Type B pancreatic cell (in vitro differentiated cells): ENCODE measurements at places on chromosomes 2 and 18. TPM values are rescaled to one million over a fixed set of nuclear protein-coding genes. Genes with fewer than 3 reads are reported as not detected.

- no peak for DNase-seq
Measured at GRCh38 chr2:154623819-154624218, 74.7 kb upstream of the KCNJ3 start.

DNA sequence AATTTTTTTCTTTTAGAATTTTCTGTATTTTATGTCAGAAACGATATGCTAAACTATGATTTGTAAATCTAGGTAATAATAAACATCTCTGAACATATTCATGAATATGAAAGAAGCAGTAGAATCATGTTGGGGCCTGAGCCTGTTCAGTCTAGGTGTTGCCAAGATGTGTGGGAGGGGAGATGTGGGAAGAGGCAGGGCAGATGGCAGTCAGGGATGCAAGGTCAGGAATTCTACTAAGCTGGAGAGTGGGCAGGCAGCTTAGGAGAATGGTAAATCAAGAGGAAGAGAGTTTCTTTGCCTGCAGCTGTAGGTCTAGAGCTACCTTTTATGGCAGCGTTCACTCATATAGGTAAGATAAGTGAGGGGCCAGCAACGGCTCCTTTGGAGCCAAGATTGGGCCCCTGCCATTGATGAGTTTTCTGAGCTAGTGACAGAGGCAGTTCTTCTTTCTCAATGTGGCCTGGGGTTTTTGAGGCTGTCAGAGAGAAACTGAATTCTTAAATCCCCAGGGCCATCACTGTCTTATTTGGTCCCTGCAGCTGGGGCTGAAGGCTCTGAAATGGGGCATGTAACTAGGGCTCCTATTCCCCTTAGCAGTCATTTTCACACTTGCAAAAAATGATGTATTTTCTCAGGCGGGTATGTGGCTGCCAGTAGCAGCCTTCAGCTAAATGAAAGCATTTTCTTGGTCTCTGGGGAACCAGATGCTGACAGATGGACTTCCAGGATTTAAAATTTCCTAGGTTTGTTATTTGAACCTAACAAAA is 232.8 kb downstream of the PIK3C3 start:
- DNase-seq: no peak

GRCh38 chr2:41483226-41483625 is 564.6 kb upstream of the PKDCC start:
- DNase-seq: no peak

The FRZB gene
- total RNA-seq: 3.6 and 17.1 TPM in 2 replicates

The CYP1B1 gene
- 176 and 360 TPM in 2 replicates for total RNA-seq

DNA sequence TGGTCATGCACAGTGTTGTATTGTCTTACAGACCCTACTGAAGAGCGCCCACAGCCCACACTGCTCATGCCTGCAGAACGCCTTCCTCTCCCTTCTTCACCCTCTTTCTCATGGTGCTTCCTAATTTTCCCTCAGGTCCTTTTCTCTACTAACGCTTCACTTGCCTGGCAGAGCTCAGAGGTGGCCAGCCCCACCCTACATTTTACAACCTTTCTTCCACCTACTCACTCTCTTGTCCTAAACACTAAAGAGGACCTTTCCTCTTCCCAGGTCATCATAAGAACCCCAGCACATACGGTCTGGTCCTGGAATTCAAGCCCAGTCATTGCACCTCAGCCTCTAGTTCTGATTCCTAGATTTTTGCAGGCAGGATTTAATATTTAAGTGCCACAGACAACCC is 11.7 kb upstream of the LGALSL start:
- DNase-seq: no peak

The EN1 gene
- total RNA-seq: 0.57 and 2.7 TPM in 2 replicates

The GPR39 gene
- 4.1 and 13.3 TPM in 2 replicates for total RNA-seq

DNA sequence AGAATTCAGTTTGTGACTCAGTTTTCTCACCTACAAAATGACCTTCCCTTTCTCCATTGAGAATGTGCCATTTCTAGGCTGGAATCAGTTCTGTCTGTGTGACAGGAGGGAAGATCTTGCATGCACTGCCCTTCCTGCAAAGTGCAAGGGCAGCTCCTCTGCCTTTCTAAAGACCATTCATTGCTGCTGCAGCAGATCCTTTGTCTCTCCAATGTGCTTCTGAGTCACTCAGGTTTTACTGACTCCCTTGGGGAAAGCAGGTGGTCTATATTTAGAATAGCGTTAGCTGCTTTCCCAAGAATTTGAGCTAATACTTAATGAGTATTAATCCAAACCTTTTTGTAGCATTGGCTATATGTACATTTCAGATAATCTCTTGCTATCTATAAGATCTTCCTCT is 62.5 kb downstream of the DAW1 start:
- DNase-seq: no peak

DNA sequence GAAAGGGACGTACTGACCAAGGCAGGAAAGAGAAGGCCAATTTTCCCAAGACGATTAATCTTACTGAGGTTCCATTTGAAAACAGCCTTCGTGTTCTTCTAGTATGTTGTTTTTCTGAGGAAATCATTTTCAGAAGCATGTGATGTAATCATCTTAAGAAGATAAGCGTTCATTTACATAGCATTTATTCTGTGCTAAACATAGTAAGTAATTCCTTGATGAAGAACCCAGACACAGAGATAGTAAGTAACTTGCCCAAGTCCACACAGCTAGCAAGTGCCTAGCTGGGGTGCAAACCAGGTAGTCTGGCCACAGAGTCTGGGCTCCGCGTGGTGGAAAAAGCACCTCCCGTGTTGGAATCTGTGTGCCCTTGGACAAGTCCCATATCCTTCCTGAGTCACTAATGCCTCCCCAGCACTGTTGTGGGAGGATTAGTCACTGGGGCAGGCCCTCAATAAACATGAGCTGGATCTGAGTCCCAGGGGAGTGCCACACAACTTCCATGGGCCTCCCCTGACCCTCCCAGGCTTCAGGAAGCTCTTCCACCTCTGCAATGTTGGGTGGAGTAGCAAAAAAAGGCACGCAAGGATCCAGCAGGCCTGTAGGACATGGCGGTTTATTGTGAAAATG is 26.9 kb upstream of the ASAP2 start:
- no peak for DNase-seq

DNA sequence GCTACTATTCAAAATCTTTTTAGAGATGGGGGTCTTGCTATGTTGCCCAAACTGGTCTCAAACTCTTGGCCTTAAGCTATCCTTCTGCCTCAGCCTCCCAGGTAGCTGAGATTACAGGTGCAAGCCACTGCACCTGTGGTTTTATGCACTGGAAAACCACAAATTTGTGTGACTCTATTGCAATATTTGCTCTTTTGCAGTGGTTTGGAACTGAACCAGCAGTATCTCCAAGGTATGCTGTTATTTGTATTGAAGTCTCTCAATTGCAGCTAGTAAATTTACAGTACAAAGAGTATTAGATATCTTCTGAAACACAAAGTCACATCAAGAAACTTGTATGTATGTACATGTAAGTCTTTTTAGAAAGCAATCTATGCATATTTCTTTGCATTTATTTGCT is 46.2 kb downstream of the PPP4R1 start:
- no peak for DNase-seq

DNA sequence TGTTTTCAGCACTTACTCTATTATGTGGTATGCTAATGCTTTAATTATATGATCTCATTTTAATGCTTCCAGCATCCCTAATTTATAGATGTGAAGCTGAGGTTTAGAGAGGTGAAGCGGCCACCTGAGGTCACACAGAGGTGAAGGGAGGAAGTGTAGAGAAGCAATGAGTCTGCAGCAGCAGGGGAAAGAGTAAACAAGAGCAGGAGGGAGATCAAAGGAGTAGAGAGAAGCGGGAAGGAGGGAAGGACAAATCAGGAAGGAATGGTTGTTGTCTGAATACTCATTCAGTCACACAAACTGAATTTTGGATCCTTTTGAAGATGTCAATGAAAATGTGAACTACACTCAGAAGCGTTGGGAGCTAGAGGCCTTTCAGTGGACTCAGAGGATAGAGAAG is 130.0 kb downstream of the CPS1 start:
- DNase-seq: no peak

GRCh38 chr2:174603280-174603679 is 5.7 kb upstream of the WIPF1 start:
- no peak for DNase-seq

DNA sequence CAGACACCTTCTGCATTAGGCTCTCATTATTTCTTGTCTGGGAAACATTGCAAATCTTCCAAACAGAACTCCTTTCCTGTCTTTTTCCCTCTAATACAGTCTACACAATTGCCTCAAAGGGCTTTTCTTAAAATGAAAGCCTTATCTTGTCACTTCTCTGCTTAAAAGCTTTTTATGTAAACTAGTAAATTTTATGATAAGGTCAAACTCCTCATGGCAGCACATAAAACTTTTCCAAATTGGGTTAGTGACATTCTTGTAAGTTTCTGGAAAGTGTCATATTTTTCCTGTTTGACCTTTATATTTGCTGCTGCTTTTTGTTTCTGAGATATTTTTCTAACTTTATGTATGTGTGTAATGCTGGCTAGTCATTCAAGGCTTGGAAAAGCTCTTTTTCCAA is 261.4 kb upstream of the KLHL14 start:
- DNase-seq: no peak

- DNase-seq: no peak
Measured at GRCh38 chr2:84858937-84859336, 21.9 kb downstream of the TRABD2A start.

The ACTG2 gene
- total RNA-seq: 4.2 and 13.7 TPM in 2 replicates

DNA sequence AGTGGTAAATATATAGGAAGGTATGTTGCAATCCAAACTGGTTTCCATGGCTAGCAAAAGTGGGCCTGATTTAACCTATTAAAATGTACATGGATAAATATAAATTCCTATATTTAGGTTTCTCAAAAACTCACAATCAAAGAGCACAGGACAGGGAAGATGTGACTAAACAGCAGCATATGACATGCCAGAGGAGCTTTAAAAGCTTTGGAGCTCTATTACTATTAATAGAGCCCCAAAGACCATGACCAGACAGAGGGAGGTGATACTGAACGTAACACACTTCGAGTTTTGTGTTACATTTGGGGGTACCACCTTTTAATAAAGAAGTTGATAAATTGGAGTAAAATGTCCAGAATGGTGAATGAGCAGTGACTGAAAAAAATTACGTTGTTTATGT is 179.5 kb upstream of the SLC14A2 start:
- DNase-seq: no peak

DNA sequence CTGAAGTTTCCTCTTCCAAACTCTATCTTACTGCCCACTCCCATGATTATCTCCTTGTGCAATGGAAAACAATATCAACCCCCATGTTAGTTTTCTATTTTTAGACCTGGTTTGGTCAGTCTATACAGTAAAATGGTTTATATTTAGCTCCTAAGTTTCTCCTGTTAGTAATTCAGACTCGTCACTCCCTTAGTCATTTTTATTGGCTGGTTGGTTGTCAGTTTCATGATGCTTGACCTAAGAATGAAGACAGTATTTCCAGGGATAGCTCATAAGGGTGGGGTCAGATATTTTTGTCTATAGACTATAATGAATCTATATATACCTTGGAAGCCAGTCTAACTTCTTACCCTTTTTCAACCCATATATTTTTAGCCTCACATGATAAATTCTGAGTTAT is 61.4 kb upstream of the NEUROD1 start:
- no peak for DNase-seq

DNA sequence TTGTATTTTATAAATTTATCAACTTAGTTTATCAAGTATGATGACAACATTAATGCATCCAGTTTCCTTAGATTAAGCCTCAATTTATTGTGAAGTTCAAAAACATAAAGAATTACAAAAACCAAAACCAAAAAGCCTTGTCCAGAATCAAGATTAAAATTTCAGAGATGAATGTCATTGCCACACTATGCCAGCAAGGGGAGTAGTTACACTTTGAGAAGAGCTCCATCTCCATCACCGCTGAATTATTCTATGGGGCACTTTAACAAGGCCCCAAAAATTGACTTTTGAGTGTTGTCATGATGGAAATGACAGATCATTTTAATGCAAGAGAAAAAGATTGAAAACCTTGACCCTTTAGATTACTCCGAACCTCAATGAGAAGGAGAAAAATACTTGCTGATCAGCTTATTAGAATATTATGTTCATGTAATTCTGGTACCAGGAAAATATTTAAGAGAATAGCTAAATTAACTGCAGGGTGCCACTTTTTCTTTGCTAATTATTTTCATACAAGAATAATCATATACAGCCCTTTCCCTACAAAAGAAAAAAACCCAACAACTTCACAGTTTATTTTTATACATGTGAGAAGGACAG is 152.5 kb upstream of the AQP4 start:
- DNase-seq: no peak

- no peak for DNase-seq
Measured at GRCh38 chr2:117693651-117694050, 120.8 kb upstream of the DDX18 start.
